ENCODE measurements at places on chromosomes 5 and 9.

DNA sequence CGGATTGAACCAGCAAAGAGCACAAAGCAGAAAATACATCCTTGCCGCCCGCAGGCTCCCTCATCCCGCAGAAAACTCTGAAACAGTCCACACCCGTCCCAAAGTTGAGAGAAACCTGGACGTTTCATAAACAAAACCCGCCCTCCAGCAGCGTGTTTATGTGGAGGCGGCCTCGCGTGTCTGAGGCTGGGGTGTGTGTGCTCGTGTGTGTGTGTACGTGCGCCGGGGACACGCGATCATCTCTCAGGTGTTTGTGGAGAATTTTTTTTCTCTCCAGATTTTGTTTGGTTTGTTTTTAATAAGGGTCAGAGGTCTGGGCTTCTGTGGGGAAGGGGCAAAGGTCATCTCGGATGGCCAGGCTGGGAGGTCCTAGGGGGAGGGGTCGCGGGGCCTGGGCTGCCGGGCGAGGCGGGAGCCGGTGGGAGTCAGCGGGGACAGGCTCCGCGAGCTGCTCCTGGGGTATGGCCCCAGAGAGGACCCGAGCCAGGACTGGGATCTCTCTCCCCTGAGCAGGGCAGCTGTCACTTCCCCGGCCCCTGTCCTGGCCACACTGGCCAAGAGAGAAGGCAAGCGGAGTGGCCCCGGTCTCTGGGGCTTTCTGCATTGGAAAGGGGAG, 206.4 kb downstream of the C9orf50 start:
- DNase-seq = peak; percentile 22

DNA sequence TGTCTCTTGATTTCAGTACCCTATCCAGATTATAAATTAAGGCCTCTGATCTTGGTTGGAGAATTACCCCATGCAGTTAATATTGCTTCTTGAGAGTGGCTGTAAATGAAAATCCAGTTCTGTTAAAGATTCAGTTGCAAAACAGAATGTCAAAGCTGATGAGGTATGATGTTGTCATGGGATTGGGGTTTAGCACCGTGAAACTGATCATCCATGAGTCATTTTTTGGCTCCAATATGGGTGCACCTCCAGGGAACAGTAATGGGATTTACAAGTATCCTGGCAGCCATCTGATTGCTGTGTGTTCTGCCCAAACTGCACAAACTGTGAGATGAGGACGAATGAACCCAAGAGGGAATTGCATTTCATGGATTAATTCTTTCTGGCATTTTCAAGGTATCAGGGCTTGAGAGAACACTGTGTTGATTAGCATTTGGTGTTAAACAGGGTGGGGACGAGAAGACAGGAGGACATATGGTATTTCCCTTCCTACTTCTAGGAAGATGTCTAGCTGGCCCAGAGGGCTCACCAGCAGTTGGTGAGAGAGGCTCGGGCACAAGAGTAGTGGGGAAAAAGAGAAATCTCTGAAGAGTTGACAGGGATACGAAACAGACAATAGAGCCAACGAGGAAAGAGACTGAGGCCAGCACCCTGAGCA, 214.7 kb downstream of the GAS1 start:
- peak; percentile 60 for DNase-seq

- no peak for DNase-seq
Observed at GRCh38 chr9:35618854-35619799, 914 bp upstream of the CD72 start.

- no peak for DNase-seq
Observed at GRCh38 chr5:170644501-170644900, 139.0 kb upstream of the GABRP start.

- DNase-seq = no peak
Observed at GRCh38 chr5:179345433-179346321, at the start of gene ADAMTS2. ADAMTS2 (minus strand) TSS chr5:179345461; CDS start chr5:179345328, 133 bp downstream.

GRCh38 chr9:130042406-130042884, 544 bp downstream of the FNBP1 start:
- peak; percentile 32 for DNase-seq

- no peak for DNase-seq
Observed at GRCh38 chr5:135225856-135226560, 173.0 kb downstream of the MACROH2A1 start.

DNA sequence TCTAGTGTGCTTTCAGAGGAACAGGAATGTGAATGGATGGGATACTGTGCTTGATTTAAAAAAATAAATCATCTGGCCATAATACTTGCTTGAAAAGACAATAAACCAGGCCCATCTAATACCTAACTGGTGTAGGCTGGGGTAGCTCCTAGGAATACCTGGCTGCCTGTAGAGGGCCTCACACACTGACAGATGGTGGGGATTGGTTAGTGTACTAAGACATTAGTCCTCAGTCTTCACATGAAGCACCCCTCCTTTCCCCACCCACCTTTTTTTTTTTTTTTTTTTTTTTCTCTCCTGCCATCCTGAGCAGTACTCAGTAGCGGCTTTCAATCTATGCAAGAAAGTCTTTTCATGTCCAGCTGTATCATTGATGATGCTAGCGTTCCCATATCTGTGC, 130.5 kb downstream of the ADGRV1 start:
- no peak for DNase-seq

GRCh38 chr9:94933511-94933828, 207.0 kb downstream of the AOPEP start:
- DNase-seq = no peak
